ENCODE measurements at places on chromosomes 12 and 14.
A peak's percentile ranks its signal among the peaks of the same experiment; 100 is the strongest.

GRCh38 chr12:78864870-78865463 is 393 bp downstream of the SYT1 start:
- DNase-seq: no peak

DNA sequence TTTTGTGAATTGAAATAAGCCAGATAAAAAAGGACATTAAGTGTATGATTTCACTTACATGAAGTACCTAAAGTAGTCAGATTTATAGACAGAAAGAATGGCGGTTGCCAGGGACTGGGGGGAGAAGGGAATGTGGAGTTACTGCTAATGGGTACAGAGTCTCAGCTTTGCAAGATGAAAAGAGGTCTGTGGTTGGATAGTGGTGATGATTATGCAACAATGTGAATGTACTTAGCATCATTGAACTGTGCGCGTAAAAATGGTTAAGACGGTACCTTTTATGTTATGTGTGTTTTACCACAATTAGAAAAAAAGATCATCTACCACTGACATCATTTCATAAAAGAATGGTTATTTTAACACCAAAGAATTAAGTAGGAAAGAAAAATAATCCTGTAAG is 35.9 kb downstream of the RNFT2 start:
- DNase-seq: no peak

DNA sequence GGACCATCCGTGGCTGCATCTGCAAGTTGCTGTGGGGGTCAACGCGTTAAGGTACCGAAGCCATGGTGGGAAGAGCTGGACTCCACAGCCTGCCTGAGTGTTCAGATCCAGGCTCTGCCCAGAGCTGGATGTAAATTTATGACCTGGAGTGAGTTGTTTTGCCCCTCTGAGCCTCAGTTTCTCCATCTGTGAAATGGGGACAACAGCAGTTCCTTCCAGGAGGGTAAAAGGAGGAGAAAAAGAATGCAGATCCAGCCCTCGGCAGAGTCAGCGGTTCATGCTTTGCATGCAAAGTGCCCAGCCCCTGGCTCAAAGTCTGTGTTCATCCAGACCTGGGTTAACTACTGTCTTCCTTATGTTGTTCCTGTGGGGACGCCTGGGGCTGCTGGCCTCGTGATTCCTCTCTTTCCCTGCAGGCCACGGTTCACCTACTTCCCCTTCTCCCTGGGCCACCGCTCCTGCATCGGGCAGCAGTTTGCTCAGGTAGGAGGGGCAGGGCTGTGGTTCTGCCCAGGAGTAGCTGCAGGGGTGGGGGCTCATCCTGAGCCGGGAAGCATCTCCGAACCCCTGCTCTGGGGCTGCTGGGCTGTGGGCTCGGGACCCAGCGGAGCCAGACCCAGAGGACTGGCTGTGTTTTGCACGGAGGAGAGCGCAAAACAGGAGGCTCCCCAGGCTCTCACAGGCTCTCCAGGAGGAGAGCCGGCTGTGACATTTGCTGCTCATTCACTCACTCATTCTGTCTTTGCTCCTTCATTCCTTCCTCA is 41.9 kb downstream of the CYP46A1 start:
- no peak for DNase-seq

DNA sequence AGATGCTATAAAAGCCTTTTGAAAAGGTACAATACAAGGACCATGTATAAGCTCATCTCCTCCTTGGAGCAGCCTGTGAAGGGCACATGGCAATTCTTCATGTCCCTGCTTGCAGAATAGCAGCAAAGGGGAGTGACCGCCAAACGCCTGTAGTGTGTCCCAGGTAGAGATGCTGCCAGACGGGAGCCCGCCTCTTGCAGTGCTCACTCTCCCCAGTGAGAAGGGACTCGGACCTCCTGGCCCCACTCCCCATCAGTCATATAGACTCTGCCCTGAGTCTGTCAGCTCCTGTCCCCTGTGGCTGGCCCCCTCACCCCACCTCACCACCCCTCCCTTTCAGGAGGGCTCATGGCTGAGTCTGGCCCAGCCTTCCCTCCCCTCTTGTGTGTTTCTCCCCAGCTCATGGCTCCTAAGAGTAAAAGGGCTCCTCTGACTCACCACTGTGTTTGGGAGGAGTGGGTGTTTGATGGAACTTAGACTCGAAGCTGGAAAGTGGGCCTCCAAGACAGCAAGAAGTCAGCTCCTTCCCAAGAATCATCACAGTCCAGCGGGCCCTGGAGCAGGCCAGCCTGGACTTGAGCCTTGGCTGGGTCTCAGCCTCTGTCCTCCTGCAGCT is 40.9 kb downstream of the DEGS2 start:
- DNase-seq: no peak

DNA sequence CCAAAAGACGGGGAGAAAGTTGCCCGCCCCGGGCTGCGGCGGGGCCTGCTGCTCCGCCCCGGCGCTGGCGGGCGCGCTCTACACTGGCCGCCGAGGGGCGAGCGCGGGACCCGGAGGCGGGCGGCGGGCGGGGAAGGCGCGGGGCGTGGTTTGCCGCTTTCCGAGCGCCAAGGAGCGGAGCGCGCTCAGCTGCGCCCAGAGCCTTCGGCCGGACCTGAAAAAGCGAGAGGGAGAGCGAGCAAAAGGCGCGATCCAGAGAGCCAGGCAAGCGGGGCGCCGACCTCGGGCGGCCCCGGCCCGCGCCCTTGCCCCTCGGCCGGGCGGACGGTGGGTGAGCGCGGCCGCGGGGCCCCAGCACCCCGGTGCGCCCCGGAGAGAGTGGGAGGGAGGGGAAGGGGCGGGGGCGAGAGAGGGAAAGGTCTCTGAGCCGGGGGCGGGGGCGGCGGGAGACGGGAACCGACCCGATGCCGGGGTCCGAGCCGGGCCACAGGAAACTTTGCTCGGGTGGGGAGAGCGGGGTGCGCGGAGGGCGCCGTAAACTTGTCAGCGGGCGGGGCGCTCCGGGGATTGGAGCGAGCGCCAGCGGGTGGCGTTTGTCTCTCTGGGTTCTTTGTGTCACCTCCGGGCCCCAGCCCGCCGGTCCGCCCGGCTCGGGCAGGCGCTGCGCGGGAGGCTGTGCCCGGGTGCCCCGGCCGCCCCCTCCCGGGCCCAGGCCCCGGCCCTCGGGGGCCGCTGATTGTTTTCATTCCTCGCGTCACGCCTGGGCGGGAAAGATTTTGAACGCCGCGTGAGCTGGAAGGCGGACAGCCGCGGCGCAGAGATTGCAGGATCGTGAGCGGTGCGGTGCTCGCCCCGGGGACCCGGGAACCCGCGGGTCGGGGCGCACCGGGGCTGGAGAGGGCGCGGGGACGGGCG is at the start of gene SYNE2:
Gene SYNE2 (plus strand): TSS at position 188 of the 915 bp plus-strand sequence. CDS start 56,145 bp downstream, outside the sequence.
- peak; percentile 20 for DNase-seq

DNA sequence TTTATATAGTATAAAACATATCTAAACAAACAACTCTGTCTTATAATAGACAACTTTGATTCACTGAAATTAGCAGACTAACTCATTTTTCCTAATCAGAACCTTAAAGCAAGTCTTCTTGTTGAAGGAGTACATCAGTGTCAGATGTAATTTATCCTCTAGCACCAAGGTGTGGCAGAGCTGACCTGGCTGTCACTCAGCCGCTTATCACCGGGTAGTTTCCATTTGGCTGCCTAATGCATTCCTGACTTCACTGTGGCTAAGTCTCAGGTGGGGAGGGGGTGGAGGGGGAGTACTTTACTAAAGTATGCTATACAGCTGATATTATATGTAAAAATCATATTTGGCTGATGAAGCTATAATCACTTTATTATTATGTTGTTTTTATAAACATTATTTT is 339.9 kb upstream of the RGS6 start:
- DNase-seq: no peak

- DNase-seq: no peak
Observed at GRCh38 chr12:21696625-21697024, 39.0 kb upstream of the LDHB start.

- no peak for DNase-seq
Observed at GRCh38 chr12:132610051-132610759, at the start of gene LRCOL1. TSS of gene LRCOL1 (minus strand) at chr12:132610582. CDS start at chr12:132606251, 4,331 bp downstream.
